ENCODE measurements at places on chromosomes 5 and 9. TPM values are rescaled to one million over a fixed set of nuclear protein-coding genes. Genes with fewer than 3 reads are reported as not detected.

Gene ARL14EPL
- 0.20 TPM for total RNA-seq

Gene GFI1B
- not detected for total RNA-seq

Gene ZFP37
- total RNA-seq = 0.73 TPM

Gene SPATA31D4
- total RNA-seq = not detected

Gene CCDC192
- total RNA-seq = not detected

Gene SLC45A2
- 0.20 TPM for total RNA-seq

Gene SKP1
- 115 TPM for total RNA-seq

Gene CCL19
- not detected for total RNA-seq

Gene PCDHB15
- not detected for total RNA-seq

Gene STPG3
- total RNA-seq = not detected

Gene C9orf153
- 0.20 TPM for total RNA-seq

Gene PRKACG
- total RNA-seq = not detected

Gene GHR
- total RNA-seq = 11.8 TPM

Gene PCDHGB6
- 2.5 TPM for total RNA-seq

Gene TMEM174
- total RNA-seq = not detected

Gene GLDC
- 17.6 TPM for total RNA-seq

Gene PHF24
- total RNA-seq = not detected

Gene GRM6
- total RNA-seq = not detected

Gene GLE1
- total RNA-seq = 39.5 TPM

Gene LTC4S
- total RNA-seq = not detected

Gene NEUROG1
- total RNA-seq = not detected

Gene SH3RF2
- total RNA-seq = 0.20 TPM

Gene FANCC
- total RNA-seq = 5.1 TPM

Gene SPRY4
- total RNA-seq = 14.7 TPM

Gene SLC23A1
- total RNA-seq = not detected

Gene CYLC2
- not detected for total RNA-seq

Gene TLR4
- 8.8 TPM for total RNA-seq

Gene GADD45G
- 0.39 TPM for total RNA-seq

Gene LCN1
- total RNA-seq = not detected

Gene SLC1A1
- total RNA-seq = 28.7 TPM

Gene TMEM215
- total RNA-seq = not detected

Gene STK32A
- 0.73 TPM for total RNA-seq

Gene DMRT2
- 1.6 TPM for total RNA-seq

Gene ST6GALNAC4
- 74.1 TPM for total RNA-seq

Gene ANXA2R
- 2.7 TPM for total RNA-seq

Gene C8G
- not detected for total RNA-seq

Gene FGD3
- not detected for total RNA-seq

Gene CDK7
- 46.1 TPM for total RNA-seq

Gene PCDHGA6
- 2.2 TPM for total RNA-seq

Gene BHMT
- total RNA-seq = not detected

Gene CDHR2
- total RNA-seq = not detected

Gene FRMD3
- total RNA-seq = 0.73 TPM

Gene BTNL8
- total RNA-seq = not detected

Gene ANKRD34B
- total RNA-seq = not detected

Gene PCDHA1
- total RNA-seq = not detected

Gene IGFBPL1
- total RNA-seq = not detected

Gene ZDHHC11B
- not detected for total RNA-seq

Gene MEIKIN
- not detected for total RNA-seq

Gene RNF183
- total RNA-seq = under 0.01 TPM

Gene TSSK1B
- 0.20 TPM for total RNA-seq

Gene GFPT2
- total RNA-seq = 147 TPM

Gene TMCO6
- 21.7 TPM for total RNA-seq

Gene AQP7
- 0.59 TPM for total RNA-seq

Gene CDKN2B
- total RNA-seq = 9.2 TPM

Gene CDH9
- not detected for total RNA-seq

Gene ECSCR
- total RNA-seq = 0.37 TPM

Gene OLFML2A
- 47.8 TPM for total RNA-seq

Gene GABRB2
- total RNA-seq = not detected

All from subcutaneous preadipocyte (primary cell).